ENCODE measurements at places on chromosomes 6 and 20.

- no peak for DNase-seq
Observed at GRCh38 chr20:52251136-52251700, 59.6 kb upstream of the ZFP64 start.

GRCh38 chr6:9646342-9647070 is 768.4 kb downstream of the TFAP2A start:
- DNase-seq, result no peak

GRCh38 chr20:34389206-34389953 is 26.3 kb downstream of the ITCH start:
- DNase-seq, result no peak

DNA sequence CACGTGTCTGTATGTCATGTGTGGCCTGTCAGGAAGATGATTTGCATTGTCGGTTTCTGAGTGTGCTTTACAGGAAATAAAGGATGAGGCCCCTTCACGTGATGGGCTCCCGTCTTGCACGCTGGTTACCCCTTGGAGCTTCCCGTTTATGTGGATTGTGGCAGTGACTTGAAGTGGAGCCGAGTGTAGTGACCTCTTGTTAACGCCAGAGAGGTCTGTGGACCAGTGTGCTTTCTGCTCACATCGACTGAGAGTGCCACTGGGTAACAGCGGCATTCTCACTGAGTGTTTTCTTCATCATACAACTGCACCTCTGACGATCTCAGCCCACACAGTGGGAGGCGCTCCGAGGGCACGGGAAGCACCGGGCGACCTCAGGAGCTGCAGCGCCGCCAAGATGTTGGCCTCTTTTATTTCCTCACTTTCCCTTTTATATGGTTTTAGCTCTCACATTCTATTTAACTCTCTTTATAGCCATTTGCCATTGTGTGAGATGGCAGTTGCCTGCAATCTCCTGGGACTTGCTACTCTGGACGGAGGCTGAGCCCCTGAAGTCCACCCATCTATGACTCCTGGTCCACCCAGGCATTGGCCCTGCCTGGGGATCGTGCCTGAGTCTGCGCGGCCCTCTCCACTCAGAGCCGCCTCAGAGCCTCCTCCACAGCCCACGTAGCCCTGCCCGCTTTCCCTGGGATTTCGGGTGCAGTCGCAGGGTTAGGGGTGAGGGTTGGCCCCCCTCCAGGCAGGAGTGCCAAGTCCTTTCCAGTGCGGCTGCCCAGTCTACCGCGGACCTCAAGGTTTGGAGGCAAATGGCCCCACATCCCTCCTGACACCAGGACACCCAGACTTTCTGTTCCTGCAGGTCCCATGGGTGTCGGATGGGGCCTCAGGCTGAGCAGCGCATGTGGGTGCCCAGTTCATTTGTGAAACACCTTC is 238.9 kb downstream of the ERMARD start:
- DNase-seq, result no peak

GRCh38 chr20:64212755-64213154 is 42.8 kb upstream of the PCMTD2 start:
- no peak for DNase-seq

- no peak for DNase-seq
Observed at GRCh38 chr6:166615059-166615770, 11.8 kb downstream of the RPS6KA2 start.

DNA sequence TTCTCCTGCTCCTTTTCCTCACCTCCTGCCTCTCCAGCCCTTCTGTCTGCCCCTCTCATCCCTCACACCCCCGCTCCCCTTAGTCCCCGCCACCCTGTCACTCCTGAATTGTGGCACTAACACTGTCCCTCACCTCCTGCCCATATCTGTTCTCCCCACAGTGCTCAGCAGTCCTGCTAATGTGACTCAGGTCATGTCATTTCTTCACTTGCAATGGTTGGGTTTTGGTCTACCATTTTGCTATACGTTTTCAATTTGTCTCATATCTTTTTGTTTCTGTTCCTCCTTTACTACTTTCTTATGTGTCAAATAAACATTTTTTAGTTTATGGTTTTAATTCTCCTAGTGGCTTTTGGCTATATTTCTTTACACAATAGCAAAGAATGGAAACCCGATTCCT is 1.3 kb upstream of the HLA-B start:
- no peak for DNase-seq

GRCh38 chr6:98759459-98759858 is 74.9 kb upstream of the POU3F2 start:
- DNase-seq, result no peak

DNA sequence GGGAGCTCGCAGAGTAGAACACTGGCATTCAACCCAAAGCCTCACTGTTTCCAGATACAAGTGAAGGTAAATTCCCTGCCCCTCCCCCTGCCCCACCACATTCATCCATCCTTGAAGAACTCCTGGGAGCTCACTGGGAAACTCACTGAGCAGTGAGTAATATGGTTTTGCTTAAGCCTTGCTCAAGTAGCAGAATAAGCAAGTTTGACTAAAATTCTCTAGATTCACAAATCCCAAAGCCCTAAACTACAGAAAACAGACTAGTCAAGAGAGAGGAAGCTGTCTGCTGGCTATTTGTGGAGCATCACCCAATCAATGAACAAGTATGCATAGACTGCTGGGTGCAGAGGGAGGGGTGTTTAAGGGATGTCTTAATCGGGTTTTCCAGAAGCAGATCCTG is 82.1 kb downstream of the UNC5CL start:
- no peak for DNase-seq

Measured in stimulated activated CD8-positive, alpha-beta memory T cell treated with anti-CD3 and anti-CD28 coated beads, Interleukin-7, amount 100 ng/mL, for 1 hour (primary cell).